ENCODE measurements at places on chromosomes 4 and X.

GRCh38 chr4:108849611-108850168, 86.8 kb upstream of the ETNPPL start:
- DNase-seq = peak; percentile 76

GRCh38 chr4:86657382-86657781, 63.3 kb downstream of the PTPN13 start:
- no peak for DNase-seq

- peak; percentile 28 for DNase-seq
Measured at GRCh38 chr4:104989371-104989770, 157.3 kb upstream of the TET2 start.

GRCh38 chrX:149568701-149569296, 18.5 kb downstream of the MAGEA9B start:
- no peak for DNase-seq

GRCh38 chr4:85495621-85496020, 20.7 kb downstream of the ARHGAP24 start:
- DNase-seq = no peak

- no peak for DNase-seq
Measured at GRCh38 chrX:119726900-119727555, 31.4 kb upstream of the SOWAHD start.

DNA sequence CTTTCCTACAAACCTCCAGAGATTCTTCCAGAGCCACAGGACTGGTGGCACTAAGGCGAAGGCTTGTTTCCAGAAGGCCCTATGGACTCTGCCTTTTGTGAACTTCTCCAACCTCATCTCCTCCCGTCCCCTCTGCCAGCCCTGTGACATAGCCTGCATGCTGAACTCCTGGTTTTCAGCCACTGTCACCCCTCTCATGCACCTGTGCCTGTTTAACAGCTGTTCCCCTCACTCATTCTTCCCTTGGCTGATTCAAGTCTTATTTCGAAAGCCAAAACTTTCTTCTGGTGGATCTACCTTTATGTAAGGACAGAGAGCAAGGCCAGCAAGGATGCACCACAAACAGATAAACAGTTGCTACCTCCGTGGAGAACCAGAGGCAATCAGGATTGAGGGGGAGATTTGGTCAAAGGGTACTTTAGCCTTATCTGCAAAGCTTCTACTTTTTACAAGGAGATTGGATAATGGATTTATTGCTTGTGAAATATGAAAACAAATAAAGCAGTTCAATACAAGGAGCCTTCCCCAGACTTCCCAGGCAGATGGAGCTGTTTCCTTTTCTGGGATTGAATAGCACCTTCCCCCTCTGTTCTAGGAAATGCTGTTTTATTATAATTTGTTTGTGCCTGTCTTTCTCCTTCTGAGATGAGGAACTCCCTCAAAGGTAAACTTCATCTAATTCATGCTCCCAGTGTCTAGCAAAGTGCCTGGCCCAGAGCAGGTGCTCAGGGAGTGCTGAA, 5.7 kb downstream of the CITED1 start:
- DNase-seq = no peak

DNA sequence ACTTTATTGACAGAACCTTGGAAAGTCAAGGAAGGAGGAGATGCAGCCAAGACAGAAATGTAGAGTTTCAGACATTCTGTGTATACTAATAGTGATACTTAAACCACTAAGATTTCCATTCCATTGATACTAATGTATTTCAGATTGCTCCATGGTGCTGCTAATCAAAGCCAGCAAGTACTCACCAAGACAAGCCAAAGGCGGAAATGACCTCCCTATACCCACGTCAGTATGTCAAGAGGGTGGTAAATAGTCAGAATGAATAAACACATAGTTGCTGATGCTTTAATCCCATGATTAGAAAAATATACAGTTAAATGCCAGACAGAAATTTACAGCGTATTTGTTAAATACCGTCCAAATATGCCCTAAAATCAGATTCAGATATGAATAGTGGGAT, 417.8 kb upstream of the INTU start:
- no peak for DNase-seq

DNA sequence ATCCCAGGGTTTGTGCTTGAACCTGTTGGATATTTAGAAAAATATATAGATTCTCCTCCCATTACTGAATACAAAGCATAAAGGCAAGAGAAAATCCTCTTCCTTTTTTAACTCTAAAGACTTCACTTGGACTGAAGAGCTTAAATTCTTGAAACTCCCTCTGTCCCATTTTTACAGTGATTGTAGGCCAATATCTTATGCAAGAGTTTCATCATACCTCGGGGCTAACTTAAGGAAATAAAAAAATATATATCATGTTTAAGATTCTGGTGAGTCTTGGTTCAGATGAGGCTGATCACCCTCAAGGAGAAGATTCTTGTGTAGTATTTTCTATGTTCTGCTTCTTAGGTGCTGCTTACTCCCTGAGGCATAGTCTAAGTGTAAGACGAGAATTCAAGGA, 1449.6 kb downstream of the C4orf33 start:
- no peak for DNase-seq

DNA sequence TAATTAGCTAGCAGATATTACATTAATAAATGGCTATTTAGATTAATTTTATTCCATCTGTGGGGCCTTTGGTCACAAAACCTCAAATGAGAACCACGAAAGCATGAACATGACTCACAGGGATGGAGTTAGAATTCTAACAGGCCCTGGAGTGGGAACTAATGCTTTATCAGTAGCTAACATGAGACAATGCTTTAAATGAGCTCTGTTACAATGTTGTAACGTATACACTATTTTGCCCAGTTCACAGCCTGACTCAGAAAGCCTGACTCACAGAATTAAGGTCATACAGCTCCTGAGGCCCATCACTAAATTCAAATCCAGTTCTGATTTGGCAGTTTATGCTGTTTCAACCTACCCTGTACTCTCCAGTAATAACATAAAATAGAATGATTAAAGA, 23.2 kb downstream of the VEGFC start:
- DNase-seq = peak; percentile 78

DNA sequence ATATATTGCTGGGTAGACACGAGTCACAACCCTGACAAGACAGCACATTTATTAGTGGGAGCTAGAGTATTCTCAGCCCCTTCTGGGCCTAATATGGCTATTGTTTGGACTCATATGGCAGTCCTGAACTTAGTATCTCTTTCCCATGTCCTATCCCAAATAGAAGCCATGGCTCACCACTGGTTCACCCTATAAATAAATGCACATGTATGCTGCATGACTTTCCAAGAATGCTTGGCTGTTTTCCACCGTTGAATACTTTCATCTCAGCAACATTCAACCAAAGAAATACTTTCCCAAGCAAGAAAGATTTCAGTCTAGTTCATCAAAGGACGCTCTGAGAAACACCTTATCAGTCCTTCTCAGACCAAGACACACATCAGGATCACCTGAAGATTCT, 36.7 kb downstream of the SMPX start:
- no peak for DNase-seq

DNA sequence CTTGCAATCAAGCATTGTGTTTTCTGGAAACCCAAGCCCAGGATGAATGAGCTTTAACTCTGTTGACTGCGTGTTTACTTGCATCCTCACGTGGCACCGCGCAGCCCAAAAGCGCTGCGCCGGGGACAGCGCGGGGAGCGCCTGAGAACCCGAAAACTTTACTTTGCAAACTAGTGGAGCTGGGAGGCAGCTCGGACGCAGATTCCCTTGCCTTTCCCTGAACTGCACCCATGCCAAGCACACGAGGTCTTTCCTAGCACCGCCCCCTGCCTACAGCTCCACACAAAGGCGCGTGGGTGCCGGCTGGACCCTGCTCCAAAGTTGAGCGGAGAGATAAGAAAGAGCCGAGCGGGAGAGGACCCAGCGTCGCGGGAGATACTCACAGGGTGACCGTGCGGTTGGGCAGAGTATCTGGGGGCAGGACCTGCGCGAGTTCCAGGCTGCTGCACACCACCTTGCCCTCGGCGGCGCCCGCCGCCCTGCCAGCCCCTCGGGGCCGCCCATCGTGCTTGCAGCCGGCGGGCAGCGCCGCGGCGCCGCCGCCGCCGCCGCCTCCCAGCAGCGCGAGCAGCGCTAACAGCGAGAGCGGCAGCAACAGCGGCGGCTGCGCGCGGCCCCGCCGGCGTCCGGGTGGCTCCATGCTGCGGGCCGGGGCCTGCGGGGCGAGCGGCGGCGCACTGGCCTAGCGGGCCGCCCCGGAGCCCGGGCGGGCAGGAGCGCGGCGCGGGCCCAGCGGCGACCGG, 550 bp downstream of the ADGRA3 start:
- peak; percentile 26 for DNase-seq

DNA sequence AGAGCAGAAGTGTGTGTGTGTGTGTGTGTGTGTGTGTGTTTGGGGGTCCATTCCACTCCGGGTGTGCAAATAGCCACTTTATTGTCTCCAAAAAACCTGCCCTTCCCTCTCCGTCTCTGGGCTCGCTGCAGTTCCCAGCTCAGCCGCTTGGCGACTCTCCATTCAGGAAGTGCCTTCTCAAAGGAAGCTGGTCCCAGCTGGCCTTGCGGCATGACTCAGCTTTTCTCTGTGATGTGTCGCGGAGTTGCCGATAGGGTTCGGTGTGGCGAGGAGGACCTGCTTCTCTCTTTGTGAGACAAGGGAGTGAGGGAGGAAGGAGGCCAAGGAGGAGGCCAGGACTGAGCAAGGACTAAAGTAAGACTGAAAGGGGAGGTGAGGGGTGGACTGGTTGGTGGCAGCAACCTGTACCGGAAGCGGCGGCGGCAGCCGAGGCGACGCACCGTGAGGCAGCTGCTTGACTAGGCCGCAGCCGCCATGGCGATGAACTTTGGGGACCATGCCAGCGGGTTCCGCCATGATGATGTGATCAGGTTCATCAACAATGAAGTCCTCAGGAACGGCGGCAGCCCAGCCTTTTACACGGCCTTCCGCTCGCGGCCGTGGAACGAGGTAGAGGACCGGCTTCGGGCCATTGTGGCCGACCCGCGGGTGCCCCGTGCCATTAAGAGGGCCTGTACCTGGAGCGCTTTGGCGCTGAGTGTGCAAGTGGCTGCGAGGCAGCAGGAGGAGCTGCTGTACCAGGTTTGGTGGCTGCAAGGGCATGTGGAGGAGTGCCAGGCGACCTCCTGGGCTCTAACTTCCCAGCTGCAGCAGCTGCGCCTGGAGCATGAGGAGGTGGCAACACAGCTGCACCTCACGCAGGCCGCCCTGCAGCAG, at the start of gene TEX13C:
TEX13C (plus strand) TSS at position 226 of the 876 bp plus-strand sequence; CDS start at position 475, 249 bp downstream.
- DNase-seq = no peak

DNA sequence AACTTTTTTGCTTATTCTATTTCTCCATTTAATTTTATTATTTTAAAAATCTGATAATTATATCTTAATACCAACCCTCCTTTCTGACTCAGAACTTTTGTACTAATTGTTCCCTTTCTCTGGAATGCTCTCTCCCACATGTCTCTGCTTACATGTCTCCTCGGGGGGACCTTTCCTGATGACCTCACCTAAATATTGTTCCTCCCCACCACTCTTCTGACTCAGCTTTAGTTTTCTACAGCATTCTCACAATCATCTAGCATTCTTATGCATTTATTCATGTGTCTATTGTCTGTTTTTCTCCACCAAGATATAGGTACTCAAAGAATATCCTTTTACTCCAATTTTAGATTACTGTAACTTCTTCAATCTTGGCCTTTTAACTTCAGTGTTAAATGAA, 128.7 kb downstream of the MSL3 start:
- peak; percentile 6 for DNase-seq

DNA sequence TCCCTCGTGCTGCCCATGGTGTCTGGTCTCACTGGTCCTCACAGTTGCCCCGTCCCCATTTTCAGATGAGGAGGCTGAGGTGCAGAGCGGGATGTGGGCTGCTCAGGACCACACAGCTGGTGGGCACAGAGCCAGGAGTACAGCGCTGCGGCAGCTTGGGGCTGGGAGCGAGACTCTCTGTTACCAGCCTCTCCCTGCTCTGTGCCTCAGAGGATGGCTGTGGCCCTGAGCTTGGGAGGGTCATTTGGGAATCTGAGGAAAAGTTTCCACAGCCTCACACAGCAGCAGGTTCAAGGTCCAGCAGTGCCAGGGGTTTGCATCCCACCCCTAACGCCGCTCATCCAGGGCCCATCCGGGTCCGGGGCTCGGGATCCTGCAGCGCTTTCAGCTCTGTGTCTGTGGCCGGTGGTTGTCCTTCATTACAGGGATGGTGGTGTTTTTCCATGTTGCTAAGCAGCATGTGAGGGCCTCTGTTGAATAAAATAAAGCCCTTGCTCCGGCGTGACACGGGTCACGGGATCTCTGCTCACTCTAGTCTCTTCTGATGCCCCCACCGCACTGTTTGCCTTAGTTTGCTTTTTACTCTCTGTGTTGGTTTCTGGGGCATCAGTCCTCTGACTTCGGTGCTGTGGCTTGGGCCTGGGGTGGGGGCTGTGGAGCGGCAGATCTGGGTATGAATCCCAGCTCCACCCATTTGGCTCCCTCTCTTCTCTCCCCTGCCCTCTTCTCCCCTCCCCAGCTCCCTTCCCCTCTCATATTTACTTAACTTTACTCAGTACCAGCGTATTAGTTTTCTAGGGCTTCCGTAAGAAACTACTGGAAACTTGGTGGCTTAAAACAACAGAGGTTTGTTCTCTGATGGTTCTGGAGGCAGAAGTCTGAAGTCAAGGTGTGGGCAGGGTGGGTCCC, 6.5 kb downstream of the WFS1 start:
- no peak for DNase-seq

- DNase-seq = no peak
Measured at GRCh38 chr4:72374159-72374558, 194.9 kb downstream of the ADAMTS3 start.

- DNase-seq = no peak
Measured at GRCh38 chr4:12041828-12042227, 613.1 kb upstream of the HS3ST1 start.

DNA sequence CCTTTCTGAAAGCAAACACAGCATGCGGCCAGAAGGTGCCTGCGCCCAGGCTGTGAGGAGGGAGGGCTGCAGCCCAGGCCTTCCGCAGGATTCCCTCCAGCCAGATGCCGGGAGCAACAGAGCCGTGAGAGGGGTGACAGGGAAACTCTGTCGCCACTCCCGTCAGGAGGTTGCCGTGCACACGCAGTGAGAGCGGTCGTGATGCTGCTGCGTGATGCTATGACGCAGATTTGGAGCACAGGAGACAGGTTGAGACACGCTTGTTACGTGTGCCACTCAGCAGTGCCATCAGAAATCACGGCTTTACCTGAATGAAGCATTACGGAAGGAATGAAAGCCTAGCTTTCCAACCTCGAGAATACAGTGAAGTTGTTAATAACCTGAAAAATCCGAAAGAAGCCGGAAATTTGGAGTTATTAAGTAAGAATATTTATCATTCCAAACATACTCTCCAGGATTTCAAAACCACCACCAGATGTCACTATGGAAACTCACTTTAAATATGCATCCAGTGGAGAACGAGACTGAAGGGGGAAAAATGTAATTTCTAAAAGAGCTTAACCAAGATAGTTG, 54.4 kb downstream of the FAT1 start:
- DNase-seq = peak; percentile 72

Measured in astrocyte of the cerebellum (primary cell).